ENCODE measurements at places on chromosomes 5 and 9.
A peak's percentile ranks its signal among the peaks of the same experiment; 100 is the strongest.

GRCh38 chr5:32298059-32298415 lies 14.7 kb downstream of the MTMR12 start:
- peak; percentile 48 for DNase-seq

DNA sequence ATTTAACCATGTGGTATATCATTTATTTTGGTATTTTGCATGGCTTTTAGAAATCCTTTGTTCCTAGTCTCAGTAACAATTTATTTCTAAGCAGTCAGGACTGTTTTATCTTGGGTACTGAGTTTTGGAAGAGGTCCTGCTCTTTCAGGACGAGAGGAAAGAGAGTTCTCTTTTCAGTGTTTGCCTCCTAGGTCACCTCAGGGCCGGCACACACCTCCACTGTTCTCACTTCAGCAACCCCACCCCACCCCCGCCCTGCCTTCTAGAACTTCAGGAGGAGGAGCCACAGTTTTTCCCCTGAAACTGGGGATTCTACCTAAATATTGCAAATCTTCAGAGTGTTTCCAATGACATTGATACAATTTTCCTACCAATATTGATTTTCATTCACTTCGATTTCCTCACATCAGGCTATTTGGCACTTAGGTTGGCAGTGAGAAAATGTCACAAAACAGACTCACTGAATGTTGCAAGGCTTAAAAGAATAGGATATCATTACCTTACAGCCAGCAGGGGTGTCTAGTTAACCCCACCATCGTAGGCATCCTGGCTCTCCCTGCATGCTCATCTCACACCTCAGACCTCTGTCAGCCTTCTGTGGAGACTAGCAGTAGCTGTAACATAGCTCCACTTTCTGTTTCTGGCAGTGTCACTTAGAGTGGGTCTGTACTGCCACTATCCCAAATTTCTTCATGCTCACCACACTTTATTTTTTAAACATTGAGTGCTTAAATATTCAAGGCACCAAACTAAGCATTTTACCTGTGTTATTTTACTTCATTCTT lies 5.4 kb downstream of the IGIP start:
- DNase-seq = no peak

GRCh38 chr9:107886826-107887225 lies 397.3 kb upstream of the KLF4 start:
- no peak for DNase-seq

- no peak for DNase-seq
Observed at GRCh38 chr5:135547590-135548254, 12.0 kb upstream of the NEUROG1 start.

- DNase-seq = no peak
Observed at GRCh38 chr5:168282120-168282519, 9.3 kb upstream of the WWC1 start.

- no peak for DNase-seq
Observed at GRCh38 chr5:60959156-60959555, 14.2 kb downstream of the NDUFAF2 start.

DNA sequence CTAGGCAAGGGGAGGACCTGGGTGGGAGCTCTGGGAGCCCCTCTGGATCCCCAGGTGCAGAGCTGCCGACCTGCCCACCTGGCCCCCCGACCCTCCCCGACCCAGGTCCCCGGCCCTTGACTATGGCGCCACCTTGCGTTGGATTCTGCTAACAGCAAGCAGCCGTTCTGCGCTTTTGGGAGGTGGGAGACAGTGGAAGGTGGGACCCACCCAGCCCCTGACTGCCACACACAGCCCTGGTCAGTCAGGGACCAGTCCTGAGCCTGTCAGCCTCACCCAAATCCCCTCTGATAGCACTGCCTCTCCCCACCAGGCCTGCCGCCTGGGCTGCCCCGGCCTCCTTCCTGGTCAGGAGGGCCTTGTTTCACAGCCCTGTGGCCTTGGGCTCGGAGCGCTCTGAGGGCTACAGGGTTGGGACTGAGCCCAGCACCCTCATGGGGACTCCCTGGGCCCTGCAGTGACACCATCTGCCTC lies 77.9 kb downstream of the HMCN2 start:
- DNase-seq = no peak

All from stimulated activated naive B cell treated with anti-CD40 and anti-IgM and Interleukin-4, amounts not matched to agents 10 μg/mL and 1 μg/mL and 100 μg/mL, for 72 hours (primary cell).